ENCODE measurements at places on chromosomes 16 and 17.

GRCh38 chr17:17568772-17569195, 22.7 kb downstream of the PEMT start:
- peak; percentile 57 for DNase-seq

DNA sequence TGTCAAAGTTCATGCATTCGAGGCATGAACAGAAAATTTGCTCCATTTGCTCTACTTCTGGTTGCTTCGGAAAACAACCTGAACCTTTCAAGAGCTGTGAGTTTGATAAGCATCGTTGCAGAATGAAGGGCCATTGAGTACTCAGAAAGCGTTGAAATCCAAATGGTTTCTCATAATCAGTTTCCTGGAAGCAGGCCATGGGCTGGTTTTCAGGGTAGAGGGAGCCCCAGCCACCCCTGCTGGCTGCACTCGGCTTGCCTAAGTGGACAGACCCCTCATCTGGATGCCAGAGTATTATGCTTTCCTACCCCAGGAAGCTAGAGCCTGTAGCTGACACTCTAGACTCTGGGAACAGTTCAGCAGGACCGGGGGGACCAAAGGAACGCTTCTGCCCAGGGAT, 24.4 kb downstream of the SCNN1G start:
- no peak for DNase-seq

- no peak for DNase-seq
Measured at GRCh38 chr16:80759419-80760162, 44.8 kb downstream of the CDYL2 start.

GRCh38 chr17:71109697-71110096, 940.4 kb downstream of the KCNJ2 start:
- DNase-seq, result no peak

GRCh38 chr17:17737961-17738894, 57.0 kb downstream of the RAI1 start:
- no peak for DNase-seq

DNA sequence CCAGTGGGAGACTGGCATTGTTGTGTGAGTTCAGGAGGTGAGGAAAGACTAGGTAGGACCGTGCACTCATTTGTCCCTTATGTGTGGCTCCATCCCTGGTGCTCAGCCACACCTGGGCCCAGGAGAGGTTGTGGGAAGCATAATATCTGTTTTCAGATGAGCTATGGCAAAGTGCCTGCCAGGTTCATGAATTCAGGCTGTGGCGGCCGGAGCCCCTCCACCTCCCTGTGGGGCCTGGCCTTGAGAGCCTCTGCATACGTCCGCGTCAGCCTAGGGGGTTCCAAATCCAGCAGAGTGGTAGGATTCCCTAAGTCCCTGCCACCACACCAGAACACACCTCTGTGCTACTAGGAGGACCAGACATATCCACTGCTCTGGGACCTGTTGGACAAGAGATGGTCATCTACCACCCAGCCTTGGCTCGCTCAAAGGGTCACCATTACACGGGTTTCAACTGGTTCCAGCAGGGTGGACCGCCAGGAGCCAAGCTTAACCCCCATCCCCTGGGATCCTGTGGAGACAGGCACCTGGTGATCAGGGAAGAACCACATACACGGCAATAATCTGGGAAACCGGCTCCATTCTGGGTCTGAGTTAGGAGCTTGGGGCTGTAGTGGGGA, 2.0 kb downstream of the B3GNT9 start:
- DNase-seq, result no peak

- no peak for DNase-seq
Measured at GRCh38 chr17:12665263-12666210, at the start of gene MYOCD. Gene MYOCD (plus strand): TSS chr17:12665890. CDS start chr17:12666189, 299 bp downstream.

DNA sequence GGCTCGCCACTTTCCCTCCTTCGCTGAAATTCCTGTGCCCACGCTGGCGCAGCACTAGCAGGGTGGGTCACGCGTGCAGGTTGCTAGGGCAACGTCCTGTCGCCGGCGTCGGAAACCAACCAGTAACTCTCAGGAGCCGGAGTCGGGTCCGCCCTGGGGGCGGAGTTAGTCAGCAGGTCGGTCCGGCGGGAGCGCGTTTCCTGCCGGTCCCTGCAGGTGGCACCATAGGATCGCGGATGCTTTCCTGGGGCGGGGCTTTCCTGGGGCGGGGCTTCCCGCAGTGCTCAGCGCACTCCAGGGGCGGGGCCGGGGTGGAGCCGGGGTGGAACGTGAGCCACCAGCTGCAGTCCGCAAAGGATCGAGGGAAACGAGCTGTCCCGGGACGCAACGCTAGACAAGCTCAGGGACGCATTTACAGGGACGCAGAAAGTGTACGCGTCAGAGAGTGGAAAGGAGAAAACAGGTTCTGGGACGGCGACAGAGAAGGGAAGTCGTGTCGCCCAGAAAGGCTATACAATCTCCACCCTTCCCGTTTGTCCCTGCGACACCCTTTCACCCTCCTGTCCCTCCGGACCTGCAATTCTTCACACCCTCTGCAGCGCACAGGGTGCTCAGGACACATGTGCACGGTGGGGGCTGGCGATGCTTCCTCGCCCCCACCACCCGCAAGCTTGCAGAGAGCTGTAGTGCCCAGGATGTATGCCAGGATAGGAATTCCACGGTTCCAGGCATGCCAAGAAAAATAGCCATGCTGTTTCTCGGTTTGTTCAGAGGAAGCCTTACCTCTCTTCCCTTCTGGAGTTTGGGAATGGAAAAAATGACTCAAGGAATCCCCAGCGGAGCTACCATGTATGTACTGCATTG, 12.3 kb downstream of the COPZ2 start:
- peak; percentile 98 for DNase-seq

DNA sequence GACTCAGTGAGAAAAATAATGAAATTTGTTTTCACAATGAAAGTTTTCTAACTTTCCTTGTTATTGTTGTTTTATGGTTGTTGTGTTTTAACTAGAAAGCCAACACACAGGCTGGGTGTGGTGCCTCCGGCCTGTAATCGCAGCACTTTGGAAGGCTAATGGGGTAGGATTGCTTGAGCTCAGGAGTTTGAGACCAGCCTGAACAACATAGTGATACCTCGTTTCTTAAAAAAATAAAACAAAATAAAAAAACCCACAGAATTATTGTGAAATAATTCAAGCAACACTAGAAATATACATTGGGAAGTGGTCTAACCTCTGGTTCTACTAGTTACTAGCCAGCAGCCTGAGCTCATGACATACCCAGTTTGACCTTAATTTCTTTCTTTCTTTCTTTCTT, 630 bp downstream of the MILR1 start:
- no peak for DNase-seq

GRCh38 chr16:23941963-23942564, 106.3 kb downstream of the PRKCB start:
- DNase-seq, result no peak

- DNase-seq, result no peak
Measured at GRCh38 chr16:85436636-85437165, 176.4 kb upstream of the GSE1 start.

GRCh38 chr17:58564243-58564642, 49.8 kb upstream of the MTMR4 start:
- DNase-seq, result no peak

DNA sequence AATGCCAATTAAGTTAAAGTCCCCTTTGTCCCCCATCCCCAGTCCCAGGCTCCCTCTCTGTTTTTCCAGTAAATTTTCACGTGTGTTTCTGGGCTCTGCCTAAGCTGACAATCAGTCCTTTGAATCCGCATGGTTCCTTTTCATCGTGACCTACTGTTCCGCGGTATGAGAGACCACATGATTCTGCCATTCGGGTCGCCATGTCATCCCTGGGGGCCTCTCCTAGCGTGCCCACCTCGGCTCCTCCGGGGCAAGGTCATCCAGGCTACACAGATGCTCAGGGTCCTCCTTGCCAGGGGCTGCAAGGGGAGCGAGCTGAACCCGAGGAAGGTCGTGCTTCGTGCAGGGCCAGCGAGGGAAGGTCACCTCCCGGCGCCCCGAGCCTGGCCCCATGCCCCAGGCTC, 157.6 kb downstream of the RAB11FIP4 start:
- no peak for DNase-seq

DNA sequence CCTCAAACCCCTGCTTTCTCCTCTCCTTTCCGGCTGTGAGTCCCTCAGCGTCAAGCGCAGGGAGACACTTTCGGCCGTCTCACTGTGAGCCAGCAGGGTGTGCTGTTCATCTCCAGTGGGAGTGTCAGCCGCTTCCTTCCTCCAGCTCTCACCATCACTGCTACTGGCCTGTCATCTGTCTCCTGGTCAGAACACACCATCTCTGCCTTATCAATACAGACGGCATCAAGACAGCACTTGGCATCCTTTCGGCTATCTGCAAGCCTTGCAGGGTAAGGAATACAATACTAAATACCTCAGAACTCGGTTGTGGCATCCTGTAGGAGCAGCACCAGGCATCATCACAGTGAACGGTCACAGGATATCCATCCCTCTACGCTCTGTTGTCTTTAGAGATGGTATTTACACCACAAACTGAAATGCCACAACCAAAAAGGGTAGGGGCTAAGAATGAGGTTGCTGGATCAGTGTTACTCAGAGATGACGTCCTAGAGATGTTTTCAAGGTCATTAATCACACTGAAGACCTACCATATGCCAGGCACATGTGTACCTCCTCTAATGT, 20.7 kb upstream of the CMTM4 start:
- peak; percentile 6 for DNase-seq

DNA sequence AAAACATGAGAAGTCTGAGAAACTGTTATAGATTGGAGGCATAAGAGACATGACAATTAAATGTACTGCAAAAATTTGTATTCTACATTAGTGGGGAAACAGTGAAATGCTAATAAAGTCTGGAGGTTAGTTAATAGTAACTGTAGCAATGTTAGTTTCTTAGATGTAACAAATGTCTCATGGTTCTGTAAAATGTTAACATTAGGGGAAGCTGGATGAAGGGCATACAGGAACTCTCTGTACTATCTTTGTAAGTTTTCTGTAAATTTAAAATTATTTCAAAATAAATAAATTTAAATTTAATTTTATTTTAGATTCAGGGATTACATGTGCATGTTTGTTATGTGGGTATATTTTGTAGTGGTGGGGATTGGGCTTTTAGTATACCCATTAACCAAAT, 70.0 kb upstream of the IRX6 start:
- no peak for DNase-seq

- DNase-seq, result no peak
Measured at GRCh38 chr17:66983414-66984021, 19.0 kb downstream of the CACNG4 start.

- no peak for DNase-seq
Measured at GRCh38 chr17:55727275-55727674, 4.6 kb upstream of the TMEM100 start.

DNA sequence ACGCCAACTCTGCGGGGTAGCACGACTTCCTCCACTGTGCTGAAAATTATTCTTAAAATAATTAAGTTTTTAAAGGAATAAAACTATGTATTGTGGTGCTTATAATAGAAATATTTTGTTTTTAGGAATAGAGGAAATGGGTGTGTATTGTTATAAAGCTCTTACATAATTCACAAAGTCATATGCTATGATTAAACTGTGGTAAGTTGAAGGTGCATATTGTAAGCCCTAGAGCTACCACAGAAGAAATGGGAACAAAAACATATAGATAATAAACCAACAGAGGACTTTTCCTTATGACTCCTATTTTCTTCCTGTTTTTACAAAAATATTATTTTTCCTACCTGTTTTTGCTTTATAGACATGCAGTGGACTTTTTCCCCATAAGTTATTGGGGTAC, 4.3 kb upstream of the SLFN11 start:
- no peak for DNase-seq

DNA sequence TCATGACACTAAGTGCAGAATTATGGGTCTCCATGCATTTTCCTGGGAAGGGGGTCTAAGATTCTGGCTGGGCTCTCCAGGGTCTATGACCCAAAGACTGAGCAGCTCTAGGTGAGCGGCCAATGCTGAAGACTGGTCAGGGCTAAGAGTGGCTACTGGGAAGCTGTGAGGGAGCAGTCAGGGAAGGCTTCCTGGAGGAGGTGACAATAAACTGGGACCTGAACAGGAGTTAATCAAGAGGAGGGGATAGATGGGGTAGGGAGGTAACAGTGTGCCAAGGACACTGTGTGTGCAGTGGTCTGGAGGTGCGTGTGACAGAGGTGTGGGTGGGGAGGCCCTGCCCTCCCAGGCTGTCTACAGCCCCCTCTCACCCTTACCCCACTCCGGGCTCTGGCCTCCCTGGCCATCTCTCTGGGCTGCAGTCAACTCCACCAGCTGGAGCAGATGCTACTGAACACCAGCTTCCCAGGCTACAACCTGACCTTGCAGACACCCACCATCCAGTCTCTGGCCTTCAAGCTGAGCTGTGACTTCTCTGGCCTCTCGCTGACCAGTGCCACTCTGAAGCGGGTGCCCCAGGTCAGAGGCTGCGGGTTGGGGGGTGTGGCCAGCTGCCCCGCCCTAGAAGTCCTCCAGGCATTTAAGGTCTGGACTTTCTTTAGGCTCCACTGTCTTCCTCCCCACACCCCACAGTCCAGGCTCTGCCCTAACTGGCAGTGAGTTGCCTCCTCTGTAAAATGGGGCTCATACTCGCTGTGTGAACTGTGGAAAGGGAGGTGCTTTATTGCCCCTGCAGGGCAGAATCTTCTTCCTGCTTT, 20.4 kb downstream of the ADGRG5 start:
- DNase-seq, result no peak

- DNase-seq, result no peak
Measured at GRCh38 chr16:85583491-85584181, 29.5 kb upstream of the GSE1 start.

DNA sequence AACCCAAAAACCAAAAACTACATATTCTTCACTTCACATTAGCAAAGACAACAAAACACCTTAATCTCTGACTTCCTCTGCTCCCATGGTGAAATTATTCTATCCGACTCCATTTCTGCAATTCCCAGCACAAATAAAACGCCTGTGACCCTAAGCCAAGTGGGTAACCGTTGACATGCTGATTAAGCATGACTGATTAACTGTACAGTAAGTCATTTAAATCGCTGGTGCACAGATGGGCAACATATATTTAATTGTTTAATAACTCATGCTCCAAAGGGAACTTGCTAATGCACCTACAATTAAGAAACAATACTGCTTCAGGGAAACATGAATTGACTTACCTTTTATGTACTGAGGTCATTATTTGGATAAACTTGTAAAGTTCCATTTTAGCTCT, 436.7 kb downstream of the KIF2B start:
- no peak for DNase-seq

DNA sequence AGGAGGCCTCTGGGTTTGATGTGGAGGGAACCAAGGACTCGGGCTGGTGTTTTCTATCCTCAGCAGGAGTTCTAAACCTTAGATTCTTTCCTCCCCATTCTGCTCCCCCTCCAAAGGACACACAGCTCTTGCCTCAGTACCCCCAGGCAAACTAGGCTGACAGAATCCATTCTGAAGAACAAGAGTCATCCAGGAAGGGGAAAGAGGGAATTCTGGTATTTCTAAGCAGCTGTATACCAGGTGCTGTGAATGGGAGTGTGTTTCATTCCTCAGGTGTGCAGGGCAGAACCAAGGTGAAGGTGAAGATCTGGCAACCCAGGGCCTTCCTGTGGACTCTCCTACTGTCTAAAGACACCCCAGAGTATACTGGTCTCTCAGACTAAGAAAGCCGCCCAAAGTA, 4.1 kb downstream of the INPP5K start:
- no peak for DNase-seq

Measured in stimulated activated CD4-positive, alpha-beta T cell treated with anti-CD3 and anti-CD28 coated beads, Interleukin-4, amount 100 ng/mL, for 24 hours (primary cell).